ENCODE measurements at places on chromosomes 5 and 9. TPM values are rescaled to one million over a fixed set of nuclear protein-coding genes. Genes with fewer than 3 reads are reported as not detected.

ZNF483 gene
- 3.1 TPM for total RNA-seq

MOB3B gene
- 2.4 TPM for total RNA-seq

ADAMTS13 gene
- 3.5 TPM for total RNA-seq

CCNO gene
- total RNA-seq = 43.2 TPM

C5orf63 gene
- not detected for total RNA-seq

BTNL3 gene
- not detected for total RNA-seq

ADAMTS12 gene
- total RNA-seq = 1.4 TPM

HAVCR1 gene
- total RNA-seq = not detected

TMEM8B gene
- total RNA-seq = 37.3 TPM

LCN9 gene
- total RNA-seq = not detected

PRSS3 gene
- not detected for total RNA-seq

SPINK4 gene
- not detected for total RNA-seq

AHRR gene
- total RNA-seq = not detected

TCF7 gene
- 12.1 TPM for total RNA-seq

ELOVL7 gene
- 41.8 TPM for total RNA-seq

HTR1A gene
- total RNA-seq = not detected

HRH2 gene
- total RNA-seq = 7.5 TPM

MARCHF3 gene
- 22.6 TPM for total RNA-seq

PAEP gene
- total RNA-seq = not detected

RAB3C gene
- 3.0 TPM for total RNA-seq

INSL4 gene
- not detected for total RNA-seq

ADAMTS16 gene
- total RNA-seq = 1.6 TPM

SV2C gene
- not detected for total RNA-seq

TLR4 gene
- total RNA-seq = 32.4 TPM

ZNF354C gene
- 3.0 TPM for total RNA-seq

TMEM38B gene
- total RNA-seq = 11.0 TPM

OTP gene
- not detected for total RNA-seq

SOHLH1 gene
- not detected for total RNA-seq

Data from ascending aorta (tissue), 2 donors.